ENCODE measurements at places on chromosomes 1 and 21.

GRCh38 chr21:37800456-37801061 is 115.7 kb downstream of the KCNJ6 start:
- DNase-seq, result no peak

DNA sequence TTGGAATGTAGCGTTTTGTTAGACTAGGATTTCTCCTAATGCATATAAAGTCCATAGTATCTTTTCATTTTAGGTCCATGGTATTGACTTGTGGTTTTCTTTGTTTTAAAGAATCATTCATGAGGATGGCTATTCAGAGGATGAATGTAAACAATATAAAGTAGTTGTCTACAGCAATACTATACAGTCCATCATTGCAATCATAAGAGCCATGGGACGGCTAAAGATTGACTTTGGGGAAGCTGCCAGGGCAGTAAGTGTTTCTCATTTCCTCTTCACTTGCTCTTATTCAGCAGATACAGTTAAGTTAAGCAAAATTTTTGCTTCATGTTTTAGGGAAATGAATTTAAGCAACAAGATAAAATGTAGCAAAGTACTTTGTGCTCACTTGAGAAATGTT is 25.4 kb downstream of the GNAI3 start:
- DNase-seq, result no peak

DNA sequence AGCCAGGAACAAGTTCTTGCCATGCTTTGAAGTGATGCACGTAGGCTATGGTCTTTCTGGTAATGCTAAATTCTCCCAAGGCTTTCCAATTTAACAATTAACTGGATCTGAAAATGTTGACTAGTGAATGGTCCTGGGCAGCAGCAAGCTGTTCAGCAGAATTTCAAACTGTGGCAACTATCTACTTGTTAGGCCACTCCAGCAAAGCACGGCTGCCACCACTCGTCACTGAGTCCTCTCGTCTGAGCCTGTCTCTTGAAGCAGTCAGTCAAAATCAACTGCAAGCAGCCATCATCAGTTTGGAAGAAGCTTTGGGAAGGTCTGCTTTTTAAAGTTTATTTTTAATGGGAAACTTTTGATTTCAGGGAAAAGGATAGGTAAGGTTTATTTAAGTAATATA is 6.1 kb downstream of the FLVCR1 start:
- no peak for DNase-seq

DNA sequence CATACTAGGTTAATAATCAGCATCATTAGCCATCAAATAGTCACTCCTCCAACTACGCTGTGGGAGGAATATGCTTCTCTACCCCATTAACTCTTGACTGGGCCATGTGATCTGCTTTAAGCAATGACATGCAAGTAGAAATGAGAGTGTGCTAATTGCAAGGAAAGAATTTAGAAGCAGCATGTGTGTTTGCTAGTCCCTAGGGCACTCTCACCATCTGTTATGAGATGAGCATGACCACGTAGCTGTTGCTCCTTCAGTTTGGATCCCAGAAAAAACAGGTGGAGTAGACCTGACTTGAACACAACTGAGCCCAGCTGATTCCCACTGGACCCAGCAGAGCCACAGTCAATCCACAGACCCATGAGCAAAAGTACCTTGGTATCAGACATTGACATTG is 19.7 kb upstream of the RGS7 start:
- no peak for DNase-seq

GRCh38 chr1:27380766-27381733 is 2.1 kb downstream of the CD164L2 start:
- no peak for DNase-seq

- DNase-seq, result no peak
Measured at GRCh38 chr1:54748094-54748835, 16.1 kb downstream of the PARS2 start.

DNA sequence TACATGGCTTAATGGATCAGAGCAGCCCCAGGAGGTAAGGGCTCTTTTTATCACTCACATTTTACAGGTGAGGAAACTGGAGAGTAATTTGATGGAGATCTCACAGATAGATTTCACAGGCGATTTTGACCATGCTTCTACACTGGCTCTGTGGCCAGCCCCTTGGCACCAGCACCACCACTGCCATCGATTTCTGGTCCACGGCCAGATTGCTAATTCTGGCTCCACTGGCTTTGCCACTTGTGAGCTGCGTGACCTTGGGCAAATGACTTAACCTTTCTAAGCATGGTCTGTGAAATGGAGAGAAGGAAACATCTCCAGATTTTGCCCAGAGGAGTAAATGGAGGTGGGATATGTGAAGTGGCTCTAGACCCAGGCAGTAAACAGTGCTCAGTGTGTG is 32.6 kb downstream of the KCNC4 start:
- no peak for DNase-seq

DNA sequence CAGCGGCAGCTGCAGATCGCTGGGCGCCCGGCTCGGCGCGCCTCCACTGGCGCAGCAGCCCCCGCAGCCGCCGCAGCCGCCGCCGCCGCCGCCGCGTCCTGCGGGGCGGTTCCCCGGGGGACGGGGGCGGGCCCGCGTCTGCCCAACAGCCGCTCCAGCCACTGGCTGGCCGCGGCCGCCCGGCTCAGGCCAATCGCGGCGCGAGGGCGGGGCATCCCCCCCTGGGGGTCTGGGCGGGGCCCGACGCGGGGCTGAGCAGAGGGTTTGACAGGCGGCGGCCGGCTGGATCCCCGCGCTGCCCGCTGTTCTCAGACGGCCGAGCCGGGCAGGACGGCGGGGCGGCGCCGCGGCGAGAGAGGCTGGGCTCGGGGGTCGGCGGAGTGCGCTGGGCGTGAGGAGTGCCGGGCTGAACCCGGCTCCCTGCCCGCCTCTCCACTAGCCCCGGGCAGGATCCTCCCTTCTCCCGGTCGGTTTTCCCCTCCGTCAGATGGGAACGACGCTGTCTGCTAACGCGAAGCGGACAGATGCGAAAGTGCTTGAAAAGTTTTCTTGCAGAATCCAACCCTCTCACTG is at the start of gene GLIS1:
Gene GLIS1, minus strand, starts transcription at position 56 of the 573 bp plus-strand sequence. CDS start 1,100 bp downstream, outside the sequence.
- DNase-seq, result peak; percentile 99

DNA sequence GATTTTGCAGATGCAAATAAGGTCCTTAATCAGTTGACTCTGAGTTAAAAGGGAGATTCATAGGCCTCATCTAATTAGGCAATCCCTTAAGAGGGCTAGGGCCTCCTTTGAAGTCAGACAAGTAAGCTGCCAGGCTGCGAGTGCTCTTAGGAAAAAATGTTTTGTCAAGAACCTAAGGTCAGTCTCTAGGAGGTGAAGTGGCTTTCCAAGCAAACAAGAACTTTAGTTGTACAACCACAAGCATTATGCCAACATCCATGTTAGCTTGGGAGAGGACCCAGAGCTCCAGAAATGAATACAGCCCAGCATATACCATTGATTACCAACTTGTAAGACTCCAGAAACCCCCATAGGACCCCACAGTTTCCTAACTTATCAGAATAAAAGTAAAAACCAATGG is 1366.2 kb downstream of the PLA2G4A start:
- no peak for DNase-seq

GRCh38 chr1:220528679-220529501 is 954 bp downstream of the MARK1 start:
- DNase-seq, result no peak

- DNase-seq, result no peak
Measured at GRCh38 chr1:155175927-155176371, 2.3 kb downstream of the TRIM46 start.

- no peak for DNase-seq
Measured at GRCh38 chr1:161121834-161122233, 3.9 kb downstream of the NIT1 start.

DNA sequence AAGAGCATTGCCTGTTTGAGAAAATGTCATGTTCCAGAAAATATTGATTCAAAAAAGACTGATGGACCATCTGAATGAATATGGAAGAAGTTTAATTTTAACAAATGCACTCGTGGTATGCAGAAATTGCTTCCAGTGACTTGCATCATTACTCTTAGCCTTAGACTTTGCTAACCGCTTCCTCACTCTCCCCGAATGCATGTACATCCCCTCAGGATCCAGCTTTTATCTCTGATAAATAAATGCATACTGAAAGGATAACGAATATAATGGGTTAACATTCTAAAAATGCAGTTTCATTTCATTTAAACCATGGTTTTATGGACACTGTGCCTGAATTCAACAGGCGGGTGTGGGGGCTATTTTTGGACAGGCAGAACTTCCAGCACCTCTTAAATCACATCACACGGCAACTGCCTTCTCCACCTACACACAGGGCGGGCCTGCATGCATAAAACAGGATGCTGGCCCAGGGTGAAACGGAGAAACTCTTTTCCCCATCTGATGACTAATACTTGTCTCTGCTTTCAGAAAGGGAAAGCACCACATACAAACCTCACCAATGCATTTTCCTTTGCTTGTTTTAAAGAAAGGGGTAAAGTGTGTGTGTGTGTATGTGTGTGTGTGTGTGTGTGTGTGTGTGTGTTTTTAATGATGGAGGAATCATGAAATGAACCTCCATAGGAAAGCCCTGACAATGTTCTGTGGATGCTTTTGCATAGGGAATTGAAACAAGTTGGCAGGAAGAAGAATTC is 48.7 kb downstream of the SPAG17 start:
- DNase-seq, result peak; percentile 27

DNA sequence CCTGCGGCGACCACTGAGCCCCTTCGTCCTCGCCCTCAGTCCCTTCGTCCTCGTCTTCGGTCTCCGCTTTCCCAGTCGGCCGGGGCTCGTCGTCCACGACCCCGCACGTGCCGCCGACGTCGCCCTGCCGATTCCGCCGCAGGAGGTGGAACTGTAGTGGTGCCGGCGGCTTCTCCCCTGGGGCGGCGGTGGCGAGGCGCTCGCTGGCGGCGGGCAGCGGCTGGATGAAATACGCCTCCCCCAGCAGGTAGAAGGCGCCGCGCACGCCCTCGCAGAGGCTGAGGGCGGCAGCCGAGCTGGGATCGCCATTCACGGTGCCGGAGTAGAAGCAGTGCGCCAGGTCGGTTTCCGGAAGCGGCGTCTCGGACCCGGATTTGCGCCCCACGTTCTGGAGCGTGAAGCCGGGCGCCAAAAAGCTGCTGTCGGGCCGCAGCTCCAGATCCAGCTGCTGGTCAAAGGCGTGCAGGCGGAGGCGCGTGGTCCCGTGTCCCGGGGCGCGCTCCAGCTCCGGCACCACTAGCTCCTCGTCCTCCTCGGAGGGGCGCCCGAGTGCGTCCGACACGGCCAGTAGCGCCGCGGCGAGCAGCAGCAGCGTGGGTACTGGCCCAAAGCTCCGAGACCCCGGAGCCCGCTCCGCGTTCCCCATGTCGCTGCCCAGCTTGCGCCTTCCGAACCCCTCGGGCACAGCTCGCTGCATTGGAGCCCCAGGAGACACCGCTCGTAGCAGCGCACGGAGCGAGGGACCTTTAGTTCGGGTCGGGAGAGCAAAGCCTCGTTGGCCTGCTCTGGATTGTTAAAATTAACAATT is 747 bp downstream of the ADAMTS1 start:
- DNase-seq, result no peak

GRCh38 chr1:39892601-39893595 is 8.8 kb downstream of the MYCL start:
- no peak for DNase-seq
